ENCODE measurements at places on chromosomes 16 and 17.

- DNase-seq, result no peak
Observed at GRCh38 chr16:76931186-76931585, 259.8 kb upstream of the MON1B start.

DNA sequence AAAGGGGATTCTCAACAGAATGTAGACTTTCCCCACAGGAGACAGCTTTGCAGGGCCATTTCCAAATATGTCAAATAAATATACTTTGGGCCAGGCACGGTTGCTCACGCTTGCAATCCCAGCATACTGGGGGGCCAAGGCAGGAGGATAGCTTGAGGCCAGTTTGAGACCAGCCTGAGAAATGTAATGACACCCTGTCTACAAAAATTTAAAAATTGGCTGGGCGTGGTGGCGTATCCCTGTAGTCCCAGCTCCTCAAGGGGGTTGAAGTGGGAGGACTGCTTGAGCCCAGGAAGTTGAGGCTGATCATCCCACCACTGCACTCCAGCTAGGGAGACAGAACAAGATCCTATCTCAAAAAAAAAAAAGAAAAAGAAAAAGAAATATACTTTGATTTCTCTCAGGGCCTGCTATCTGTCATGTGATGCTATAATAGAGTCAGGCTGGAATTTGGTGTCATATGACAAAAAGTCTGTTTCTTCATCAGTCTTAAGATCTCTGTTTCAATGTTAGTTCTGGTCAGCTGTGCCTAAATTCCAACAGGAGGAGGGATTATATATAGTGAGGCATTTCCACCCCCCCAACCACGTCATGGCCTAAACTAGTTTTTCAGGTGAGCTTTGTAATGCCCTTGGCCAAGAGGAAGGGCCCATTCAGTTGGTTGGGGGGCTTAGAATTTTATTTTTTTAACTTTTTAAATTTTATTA is 4.3 kb upstream of the ZDHHC7 start:
- no peak for DNase-seq

DNA sequence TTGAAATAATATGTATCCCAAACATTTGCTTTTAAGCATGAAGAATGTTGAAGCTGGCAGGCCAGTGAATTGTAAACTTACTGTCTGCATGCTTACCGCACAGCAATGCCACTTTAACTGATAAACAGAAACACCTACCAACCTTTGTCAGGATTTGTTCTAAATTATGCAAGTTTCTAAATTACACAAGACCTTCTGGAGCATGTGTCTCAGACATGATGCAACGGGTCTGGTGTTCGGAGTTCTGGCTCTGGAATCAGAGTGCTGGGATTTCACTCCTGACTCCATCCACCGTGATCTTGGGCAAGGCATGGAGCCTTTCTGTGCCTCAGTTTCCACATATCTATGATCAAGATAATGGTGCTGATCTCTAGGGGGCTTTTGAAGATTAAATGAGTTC is 111.2 kb downstream of the CCT6B start:
- no peak for DNase-seq

- no peak for DNase-seq
Observed at GRCh38 chr17:49715216-49715615, 7.5 kb upstream of the SLC35B1 start.

DNA sequence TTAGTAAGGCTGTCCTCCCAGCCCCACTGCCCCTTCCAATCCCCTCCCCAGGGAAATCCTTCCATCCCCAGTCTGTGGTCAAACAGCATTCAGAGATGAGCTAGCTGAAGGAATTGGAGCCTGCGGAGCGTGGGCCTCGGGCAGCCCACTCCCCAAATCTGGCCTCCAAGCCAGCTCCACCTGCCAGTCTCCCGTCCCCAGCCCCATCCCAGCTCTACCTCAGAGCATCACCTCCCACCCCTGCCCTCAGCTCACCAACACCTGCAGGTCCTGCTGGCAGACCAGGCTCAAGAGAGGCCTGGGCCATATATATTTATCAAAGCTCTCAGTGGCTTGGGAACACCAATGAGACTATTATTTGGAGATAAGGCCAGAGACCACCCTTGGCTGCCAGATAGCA is 5.2 kb upstream of the SPPL2C start:
- no peak for DNase-seq

GRCh38 chr17:21001813-21002221 is 41.0 kb downstream of the USP22 start:
- no peak for DNase-seq

GRCh38 chr17:77025781-77026180 is 115.0 kb upstream of the SEC14L1 start:
- no peak for DNase-seq

- no peak for DNase-seq
Observed at GRCh38 chr16:57279780-57280638, 4.5 kb downstream of the PLLP start.

- no peak for DNase-seq
Observed at GRCh38 chr17:64707050-64707591, 45.0 kb upstream of the SMURF2 start.

GRCh38 chr17:77316191-77316641 is 175.4 kb downstream of the SEC14L1 start:
- no peak for DNase-seq

DNA sequence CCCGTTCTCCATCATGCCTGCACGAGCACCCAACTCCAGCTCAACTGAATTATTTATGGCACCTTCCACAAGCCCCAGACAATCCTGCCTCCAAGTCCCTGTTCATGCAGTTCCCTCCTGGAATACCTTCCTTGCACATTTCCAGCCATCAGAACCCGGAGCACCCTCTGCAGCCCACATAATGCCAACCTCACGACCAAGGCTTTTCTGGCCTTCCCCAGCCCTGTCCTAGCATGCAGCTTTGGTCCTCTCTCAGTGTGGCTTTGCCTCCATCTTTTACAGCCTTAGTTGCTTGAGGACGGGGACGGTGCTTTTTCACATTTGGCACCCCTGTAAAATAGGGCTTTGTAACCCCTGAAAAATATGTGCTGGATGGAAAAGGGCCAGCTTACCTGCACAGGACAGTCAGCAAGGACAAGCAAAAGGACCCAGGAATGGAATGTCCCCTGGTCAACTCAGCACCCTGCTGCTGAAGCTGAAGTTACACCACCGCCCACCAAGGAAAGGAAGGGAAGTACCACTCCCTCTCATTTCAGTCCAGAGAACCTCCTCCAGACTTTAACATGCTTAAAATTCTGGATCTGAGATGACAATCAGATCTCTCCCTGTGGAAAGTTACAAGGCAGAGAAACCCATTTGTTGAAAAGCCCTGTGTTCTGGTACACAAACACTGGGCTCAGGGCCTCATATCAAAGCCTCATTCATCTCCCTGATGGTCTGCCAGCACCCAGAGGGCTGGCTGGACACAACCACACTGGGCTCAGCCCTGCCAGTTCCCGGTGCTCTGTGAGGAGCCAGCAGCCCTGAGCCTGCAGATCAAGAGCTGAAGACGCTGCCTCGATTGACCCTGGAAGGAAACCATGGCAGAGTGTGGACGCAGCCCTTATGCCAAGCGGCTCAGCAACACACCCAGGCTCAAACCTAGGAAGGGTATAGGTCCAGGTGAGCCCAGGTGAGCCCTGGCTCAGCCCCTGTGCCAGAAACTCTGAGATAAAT is 2.9 kb downstream of the SLC39A11 start:
- no peak for DNase-seq

DNA sequence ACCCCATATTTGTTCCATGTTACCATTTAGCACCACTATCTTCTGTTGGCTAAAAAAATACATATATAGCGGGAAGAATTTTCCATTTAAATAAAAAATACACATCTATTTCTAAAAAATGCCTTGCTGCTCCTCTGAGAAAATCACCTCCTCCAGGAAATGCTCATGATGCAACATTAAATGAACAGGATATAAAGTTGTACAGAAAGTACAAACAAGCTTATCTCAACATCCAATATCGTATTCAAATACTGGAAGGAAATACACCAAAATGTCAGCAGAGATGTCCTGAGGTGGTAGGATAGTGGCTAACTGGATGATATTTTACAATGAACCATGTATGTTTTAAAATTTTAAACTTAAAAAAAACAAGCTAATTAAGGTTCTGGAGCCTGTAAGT is 21.3 kb downstream of the GNA13 start:
- no peak for DNase-seq

GRCh38 chr16:81458149-81458669 is 13.6 kb downstream of the CMIP start:
- DNase-seq, result no peak

DNA sequence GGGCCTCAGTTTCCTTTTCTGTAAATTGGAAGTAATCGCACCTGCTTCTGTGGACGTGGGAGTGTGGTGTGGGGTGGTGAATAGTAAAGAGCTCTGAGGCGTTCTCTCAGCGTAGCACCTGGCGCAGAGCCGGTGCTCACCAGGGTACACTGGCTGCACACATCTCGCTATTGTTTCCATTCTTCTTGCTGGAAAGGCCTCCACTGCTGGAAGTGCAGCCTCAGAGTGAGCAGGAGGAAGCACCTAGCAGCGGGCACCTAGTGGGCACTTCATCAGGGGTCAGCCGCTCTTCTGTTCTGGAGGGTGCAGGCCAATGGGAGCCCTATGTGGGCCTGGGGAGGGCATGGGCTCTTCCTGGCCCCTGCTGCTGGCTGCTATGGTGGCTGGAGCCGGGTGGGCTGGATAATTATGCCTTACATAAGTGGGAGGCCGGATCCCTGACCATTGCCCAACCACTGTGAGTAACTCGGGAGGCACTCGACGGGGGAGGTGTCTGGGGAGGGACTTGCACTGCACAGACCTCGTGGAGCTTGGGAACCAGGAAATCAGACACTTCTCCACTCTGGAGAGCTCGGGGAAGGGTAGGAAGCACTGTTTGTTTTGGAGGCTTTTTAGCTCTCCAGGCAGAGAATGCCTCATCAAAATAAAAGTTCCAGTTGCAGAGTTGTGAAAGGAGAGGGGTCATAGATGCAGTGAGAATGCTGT is 1.7 kb downstream of the MAP2K3 start:
- no peak for DNase-seq

GRCh38 chr17:75205793-75206163 is 299 bp downstream of the NUP85 start:
- DNase-seq, result no peak

GRCh38 chr17:61130330-61130729 is 269.3 kb upstream of the TBX2 start:
- DNase-seq, result no peak

DNA sequence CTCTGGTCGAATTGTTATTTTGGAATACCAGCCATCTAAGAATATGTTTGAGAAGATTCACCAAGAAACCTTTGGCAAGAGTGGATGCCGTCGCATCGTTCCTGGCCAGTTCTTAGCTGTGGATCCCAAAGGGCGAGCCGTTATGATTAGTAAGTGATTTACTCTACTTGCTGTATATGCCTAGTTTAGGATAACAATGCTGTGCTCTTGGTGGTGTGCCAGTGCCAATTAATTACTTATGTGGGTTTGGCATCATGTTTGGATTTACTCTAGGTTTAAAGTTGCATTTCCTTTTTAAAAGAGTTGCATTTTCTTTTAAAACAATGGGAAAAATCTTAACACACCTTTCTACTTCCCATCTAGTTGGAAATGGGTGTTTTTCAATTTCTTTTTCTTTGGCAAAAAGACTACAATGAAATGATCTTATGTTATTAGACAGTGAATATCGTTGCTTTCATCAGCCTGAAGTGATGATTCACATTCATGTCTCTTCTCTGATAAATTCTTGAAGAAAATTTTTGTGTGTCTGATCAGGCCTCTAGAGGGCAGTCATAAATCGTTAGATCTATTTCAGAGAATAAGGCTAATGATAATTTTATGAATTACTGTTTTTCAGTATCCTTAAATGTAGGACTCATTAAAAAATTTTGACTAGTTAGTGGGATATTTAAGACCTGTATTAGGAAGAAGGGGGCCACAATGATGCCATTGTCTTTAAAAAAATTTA is 5.6 kb downstream of the SF3B3 start:
- no peak for DNase-seq

- no peak for DNase-seq
Observed at GRCh38 chr16:6038941-6039645, 941.5 kb upstream of the EEF2KMT start.

DNA sequence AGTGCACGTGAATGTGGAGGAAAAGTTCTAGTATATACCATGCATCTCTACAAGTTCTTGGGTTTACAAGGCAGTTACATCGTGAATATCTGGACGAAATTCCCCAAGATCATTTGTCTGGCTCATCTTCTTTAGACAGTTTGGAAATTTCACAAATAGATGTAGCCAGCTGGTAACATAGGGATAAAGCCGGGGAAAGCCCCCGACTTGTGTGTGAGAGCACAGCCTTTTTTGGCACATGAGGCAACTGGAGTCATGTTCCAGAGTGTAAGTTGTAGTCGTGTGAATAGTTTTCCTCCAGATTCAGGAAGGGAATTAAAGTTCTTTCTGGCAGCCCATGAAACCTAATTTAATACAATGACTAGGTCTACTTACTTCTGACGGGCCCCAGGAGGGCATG is 62.3 kb downstream of the MARCHF10 start:
- DNase-seq, result no peak

- no peak for DNase-seq
Observed at GRCh38 chr16:26709175-26709574, 357.6 kb upstream of the C16orf82 start.

DNA sequence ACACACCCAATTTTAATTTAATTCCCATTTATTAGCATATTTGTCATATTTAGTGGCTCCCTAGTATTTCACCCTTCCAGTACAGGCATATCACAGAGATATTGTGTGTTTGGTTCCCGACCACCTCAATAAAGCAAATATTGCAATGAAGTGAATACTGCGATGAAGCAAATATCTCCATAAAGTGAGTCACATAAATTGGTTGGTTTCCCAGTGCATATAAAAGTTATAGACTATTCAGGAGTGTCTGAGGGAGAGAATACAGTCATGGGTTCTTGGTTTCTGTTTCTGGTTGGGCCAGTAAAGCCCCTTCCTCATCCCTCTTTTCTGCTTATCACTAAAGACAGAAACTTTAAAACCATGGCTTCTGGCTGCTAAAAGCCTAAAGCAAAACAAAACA is 295.4 kb upstream of the AXIN2 start:
- no peak for DNase-seq

All from stimulated activated CD4-positive, alpha-beta T cell treated with anti-CD3 and anti-CD28 coated beads, Interleukin-4, amount 100 ng/mL, for 4 hours (primary cell).